Erythroblast (primary cell): ENCODE measurements at places on chromosomes 5 and 9.

DNA sequence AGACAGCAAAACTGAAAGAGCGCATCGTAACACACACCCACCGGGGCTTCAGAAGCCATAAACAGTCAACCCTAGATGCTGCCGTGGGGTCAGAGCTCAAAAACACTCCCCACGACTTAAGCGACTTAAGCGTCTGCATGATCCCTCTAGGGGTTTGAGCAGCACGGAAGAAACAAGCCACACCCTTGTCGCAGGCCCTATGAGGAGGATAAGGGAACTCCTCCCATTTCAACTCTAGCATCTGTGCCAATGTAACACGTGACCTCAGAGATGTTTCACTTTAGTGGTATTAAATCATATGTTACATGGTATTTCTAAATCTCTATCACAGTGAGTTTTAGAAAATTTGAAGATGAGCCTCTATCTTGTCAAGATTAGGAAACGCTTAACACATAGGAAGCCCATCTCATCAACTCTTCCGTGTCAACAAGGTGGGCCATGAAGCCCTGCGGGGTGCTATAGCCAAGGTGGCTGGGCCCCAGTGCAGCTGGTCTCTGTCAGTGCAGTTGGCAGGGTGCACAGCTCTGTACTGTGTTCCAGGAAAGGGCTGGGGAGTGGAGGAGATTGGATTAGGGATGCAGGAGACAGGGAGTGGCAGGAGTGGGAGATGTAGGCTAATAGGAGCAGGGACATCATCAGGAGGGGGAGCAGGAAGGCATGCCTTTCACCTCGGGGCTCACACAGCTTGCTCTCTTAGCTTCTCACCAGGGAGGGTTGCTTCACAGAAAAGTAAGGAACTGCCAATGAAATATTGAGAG is 33.1 kb downstream of the ZCCHC9 start:
- peak; percentile 22 for DNase-seq

GRCh38 chr9:20620650-20621470 is 1.4 kb downstream of the MLLT3 start:
- DNase-seq = peak; percentile 66

DNA sequence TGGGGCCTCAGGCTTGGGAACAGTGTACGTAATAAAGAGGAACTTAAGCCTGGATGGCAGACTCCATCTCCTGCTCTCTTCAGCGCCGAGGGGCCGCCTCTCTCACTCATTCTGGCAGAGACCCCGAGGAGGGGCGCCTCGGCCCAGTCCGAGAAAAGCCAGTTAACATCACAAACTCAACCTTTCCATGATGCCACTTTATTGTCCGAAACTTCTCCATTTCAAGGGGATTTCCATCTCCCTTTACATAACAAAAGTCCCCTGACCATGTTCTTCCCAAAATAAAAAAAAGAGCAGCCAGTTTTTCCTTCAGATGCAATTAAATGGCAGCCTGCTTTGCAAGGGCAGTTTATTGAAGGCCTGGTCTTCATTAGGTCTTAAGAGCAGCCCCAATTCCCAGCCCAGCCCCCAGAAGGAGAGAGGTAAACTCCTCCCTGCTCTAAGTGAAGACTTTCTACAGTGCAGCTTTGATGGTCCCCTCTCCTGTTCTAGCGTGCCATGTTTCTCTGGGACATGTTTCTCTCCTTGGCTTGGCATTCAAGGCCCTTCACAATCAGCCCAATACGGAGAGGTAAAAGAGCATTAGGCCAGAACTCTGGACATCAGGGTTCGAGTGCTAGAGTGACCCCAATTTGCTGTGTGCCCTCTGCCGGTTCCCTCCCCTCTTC is 19.5 kb upstream of the RAB14 start:
- DNase-seq = no peak

GRCh38 chr9:93642961-93643360 is 66.6 kb downstream of the PHF2 start:
- no peak for DNase-seq

DNA sequence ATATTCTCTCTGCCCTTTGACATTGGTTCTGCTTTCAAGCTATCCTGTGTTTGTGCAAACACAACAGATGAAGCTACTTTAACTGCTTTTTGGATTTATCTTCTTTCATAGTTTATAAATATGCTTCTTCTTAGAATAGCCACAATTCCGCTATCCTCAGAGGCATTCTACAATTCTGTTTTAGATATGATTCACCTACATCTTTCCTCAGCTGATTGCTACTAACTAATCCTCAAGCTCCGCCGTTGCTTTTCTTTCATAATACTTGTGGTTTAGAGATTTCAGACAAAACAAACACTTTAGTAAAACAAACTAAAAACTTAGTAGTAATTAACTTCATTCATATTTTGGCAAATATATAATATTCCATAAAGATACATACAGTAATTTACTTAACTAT is 52.5 kb downstream of the ECPAS start:
- no peak for DNase-seq

GRCh38 chr9:4228142-4228541 is 71.7 kb downstream of the GLIS3 start:
- DNase-seq = no peak

DNA sequence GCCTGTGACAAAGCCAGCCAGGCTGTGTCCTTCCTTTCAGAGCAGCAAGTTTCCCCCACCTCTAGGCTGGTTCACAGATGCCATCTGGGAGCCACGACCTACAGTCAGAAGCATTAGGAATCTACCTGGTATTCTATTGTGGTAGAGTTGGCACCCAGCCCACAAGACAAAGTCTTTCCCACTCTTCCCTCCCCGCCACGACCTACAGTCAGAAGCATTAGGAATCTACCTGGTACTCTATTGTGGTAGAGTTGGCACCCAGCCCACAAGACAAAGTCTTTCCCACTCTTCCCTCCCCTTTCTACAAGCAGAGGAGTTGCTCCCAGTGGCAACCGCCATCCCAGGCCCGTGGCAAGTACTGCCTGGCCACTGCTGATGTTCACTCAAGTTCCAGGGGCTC is 157.8 kb upstream of the TNC start:
- no peak for DNase-seq

DNA sequence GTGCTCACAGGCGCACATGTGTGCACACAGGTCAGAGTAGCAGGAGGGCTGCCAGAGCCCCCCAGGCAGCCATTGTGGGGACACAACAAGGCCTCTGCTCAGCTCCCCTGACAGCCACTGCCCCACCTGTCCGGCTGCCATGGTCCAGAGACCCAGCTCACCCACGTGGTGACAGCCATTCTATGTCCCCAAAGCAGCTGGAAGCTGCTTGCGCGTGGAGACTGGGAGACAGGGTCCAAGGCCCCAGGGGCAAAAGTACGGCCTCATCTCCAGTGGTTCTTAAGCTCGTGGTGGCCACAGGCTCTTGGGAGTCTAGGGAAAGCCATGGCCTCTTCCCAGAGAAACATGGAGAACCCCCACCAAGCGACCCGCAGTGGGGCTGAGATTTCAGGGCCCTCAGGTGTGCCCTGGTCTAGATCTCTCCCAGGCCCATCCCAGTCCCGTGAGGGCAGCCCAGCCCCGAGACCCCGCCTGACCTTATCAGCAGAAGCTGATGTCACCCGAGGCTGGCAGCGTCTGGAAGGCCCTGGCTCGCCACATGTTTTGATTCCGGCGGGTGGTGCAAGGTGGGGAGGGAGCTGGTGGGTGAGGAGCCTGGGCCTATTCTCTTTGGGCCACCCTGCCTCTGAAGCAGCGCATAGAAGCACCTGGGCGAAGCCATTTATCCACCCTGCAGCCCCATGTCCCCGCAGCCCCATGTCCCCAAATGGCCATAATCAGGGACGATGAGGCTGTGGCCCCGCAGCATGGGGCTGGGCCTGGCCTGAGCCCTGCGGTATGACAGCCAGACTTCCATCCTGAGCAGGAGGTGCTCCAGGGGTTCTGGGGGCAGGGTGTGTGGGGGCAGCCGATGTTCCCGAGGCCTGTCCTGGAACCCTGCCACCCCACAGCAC is 31.7 kb downstream of the GLT6D1 start:
- no peak for DNase-seq

DNA sequence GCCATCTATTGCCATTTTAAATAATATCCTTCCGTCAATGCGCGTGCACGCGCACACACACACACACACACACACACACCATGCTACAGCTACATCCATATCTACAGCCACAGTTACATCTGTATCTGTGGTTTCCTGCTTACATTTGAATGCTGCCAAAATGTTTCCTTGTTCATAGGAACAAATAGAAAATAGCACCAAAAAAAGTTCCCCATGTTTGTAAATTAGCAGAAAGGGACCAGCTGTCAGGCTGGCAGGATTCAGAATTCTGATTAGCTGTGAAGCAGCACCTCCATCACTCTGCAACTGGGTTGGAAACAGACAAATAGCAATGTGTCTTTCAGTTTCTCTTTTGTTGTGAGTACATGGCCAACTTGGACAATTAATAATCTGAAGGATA is 601.5 kb downstream of the IRX1 start:
- no peak for DNase-seq

- peak; percentile 13 for DNase-seq
Measured at GRCh38 chr5:12023614-12024241, 119.5 kb upstream of the CTNND2 start.

DNA sequence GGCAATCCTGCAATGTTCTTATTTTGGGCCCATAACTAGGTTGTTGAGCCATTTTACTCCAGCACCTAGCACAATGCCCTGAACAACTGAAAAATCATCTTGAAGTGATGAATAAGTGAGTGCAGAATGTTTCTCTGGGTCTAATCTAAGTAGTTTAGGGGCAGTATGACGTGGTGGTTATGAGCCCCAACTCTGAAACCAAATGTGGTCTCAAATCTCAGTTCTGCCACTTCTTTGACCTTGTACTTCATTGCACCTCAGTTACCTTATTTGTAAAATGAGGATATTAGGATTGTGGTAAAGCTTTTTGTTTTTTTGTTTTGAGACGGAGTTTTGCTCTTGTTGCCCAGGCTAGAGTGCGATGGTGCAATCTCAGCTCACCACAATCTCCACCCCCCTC is 80.9 kb upstream of the SNX2 start:
- DNase-seq = no peak

DNA sequence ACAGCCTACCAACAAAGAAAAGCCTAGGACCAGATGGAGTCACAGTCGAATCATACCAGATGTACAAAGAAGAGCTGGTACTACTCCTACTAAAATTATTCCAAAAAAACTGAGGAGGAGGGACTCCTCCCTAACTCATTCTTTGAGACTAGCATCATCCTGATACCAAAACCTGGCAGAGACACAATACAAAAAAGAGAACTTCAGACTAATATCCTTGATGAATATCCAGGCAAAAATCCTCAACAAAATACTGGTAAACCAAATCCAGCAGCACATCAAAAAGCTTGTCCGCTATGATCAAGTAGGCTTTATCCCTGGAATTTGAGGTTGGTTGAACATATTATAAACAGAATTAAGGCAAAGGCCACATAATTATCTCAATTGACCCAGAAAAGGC is 900.4 kb upstream of the ARRDC3 start:
- no peak for DNase-seq
